ENCODE measurements at places on chromosomes 3 and 15. TPM values are rescaled to one million over a fixed set of nuclear protein-coding genes. Genes with fewer than 3 reads are reported as not detected.

Gene SOX2
- 0.53 TPM for total RNA-seq

Gene GJD2
- not detected for total RNA-seq

Gene ATP11B
- 13.5 TPM for total RNA-seq

Gene AGBL1
- total RNA-seq, result not detected

Gene CCDC39
- total RNA-seq, result not detected

Gene SETMAR
- 8.8 TPM for total RNA-seq

Gene TMIE
- 0.28 TPM for total RNA-seq
